ENCODE measurements at places on chromosomes 2 and 18.

DNA sequence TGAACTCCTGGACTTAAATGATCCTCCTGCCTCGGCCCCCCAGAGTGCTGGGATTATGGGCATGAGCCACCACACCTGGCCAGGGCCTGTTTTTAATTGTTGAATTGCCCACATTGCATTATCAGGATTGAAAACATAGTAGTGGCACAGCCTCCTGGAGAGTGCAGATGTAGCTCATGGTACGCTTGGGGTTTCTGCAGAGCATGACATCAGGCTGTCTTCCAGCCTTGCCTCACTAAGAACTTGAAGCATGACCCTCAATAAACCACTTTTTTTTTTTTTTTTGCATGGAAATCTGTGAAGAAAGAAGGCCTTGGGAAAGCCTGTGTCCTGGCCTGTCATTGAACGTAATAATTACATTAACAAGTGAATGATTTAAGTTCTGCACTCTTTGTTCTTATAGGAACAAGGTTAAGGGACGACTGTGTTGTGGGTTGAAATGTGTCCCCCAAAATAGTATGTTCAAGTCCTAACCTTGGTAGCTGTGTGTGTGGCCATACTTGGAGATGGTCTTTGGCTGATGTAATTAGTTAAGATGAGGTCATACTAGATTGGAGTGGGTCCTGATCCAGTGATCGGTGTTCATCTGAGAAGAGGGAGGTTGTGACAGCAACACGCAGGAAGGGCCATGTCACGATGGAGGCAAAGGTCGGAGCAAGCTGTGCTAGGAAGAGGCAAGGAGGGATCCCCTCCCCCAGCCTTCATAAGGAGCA is 90.2 kb downstream of the AGAP1 start:
- no peak for DNase-seq

DNA sequence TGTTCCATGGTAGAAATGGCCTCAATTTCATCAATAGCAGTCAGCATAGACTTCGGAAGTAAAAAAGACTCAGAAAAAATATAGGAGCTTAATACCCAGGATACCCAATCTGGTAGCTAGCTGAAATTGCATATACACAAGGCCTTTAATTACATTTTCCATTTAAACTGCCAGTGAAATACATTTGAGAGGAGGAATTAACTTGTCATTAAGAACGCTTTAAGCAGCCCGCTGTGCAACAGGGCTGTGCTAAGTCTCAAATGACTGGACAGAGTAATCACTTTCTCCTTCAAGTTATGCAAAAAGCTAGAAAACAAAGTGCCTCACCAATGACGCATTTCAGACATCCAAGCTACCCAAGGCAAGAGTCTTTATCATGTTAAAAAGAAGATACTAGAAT is 558.8 kb downstream of the MBD2 start:
- no peak for DNase-seq

GRCh38 chr2:128441341-128442052 is 122.8 kb upstream of the HS6ST1 start:
- DNase-seq: no peak

DNA sequence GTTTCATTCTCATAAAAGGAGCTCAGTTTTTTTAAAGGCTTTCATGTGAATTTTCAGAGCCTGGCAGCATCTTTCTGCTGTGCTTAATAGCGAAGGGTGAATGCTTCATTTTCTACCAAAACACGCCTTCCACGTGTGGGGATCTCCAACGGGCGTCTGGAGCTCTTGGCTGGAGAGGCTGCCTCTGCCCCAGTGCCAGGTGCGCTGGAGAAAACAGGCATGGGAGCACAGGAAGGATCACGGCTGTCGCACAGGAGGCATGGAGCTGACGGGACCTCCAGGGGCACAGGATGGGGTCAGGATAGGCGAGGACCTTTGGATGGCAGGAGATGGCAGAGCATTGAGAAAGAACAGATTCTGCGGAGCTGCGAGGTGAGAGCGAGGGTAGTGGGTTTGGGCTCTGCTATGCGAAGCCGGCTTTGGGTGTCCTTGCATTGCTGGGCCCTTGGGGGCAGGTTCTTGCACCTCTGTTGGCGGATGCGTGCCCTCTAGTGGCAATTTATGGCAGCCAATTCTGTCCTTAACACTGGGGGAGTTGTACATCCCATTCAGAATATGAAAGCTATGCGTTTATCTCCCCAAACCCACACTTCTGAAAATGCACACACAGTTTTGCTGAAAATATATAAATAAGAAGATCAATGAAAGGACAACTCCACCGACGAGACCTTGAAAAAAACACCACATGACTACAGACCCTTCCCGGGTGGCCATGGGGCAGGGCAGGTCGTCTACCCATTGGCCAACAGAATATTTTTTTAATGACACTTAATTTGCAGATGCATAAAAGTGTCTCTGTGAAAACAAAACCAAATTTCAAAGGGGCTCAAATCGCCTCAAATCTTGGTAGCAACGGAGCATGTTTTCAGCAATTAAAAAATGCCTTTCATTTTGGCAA is 90.4 kb upstream of the SLC35G4 start:
- DNase-seq: peak; percentile 47

GRCh38 chr2:131520526-131520925 is 7.2 kb upstream of the CCDC74A start:
- DNase-seq: peak; percentile 15

GRCh38 chr2:102704531-102704930 is 57.3 kb upstream of the TMEM182 start:
- DNase-seq: no peak

DNA sequence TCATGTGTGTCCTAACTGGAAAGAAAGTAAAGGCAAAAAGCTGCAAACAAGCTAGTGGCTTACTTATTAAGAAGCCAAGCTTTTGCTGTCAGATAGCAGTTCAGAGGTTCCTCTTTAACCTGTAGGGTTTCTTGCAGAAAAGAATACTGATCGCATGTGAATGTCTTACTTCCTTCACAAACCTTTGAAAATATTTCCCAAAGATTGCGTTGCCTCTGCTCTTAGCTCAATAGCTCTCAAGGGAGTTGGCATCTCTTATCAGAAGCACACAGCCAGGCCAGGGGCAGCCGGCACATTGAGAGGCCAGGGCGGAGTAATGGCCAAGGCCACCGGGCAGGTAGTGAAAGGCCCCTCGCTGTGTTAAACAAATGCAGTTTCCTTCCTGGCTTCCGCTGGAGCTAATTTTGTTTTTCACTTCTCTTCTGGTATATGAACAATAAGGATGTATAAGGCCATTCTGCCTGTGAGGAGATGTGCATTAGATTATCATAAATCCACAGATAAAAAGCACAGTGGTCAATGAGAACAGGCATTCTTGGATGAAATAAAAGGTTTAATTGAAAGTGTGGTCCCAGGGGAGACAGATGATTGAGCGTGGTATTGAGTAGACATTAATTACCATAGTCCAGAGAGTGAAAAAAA is 542.4 kb upstream of the NRP2 start:
- no peak for DNase-seq

DNA sequence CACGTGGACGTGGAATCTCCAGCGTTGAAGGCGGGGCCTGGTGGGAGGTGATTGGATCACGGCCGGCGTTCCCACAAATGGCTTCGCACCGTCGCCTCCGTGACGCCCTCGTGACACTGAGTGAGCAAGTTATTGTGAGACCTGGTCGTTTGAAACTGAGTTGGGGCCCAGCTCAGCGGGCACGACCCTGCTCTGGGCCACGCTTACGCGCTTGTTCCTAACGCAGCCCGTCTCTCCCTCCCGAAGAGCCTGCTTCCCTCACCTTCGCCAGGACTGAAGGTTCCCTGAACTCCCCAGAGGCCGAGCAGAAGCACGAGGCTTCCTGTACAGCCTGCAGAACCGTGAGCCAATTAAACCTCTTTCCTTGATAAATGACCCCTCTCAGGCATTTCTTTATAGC is 121.8 kb downstream of the RTP5 start:
- DNase-seq: no peak

DNA sequence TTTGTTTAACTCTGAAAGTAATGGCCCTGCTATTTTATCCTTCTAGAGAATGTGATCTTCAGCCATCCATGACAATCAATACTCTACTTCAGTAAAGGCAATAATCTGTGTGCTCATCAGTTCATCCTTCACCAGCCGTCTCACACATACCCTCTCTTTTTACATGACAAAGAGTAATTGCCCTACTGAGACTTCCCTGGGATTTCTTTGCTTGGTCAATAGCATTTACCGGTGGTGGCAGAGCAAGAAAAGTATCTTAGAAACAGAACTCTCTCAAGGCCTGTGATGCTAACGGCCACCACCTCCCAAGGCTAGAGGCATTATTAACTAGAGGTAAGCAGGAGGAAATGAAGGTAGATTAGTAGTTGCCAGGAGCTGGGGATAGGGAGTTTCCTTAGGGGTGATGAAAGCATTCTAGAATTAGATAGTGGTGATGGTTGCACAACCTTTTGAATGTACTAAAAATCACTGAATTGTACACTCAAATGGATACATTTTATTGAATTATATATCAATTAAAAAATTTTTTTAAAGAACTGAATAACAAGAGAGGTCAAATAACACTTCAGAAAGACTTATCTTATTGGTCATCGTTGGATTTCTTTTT is 57.9 kb upstream of the EPC2 start:
- DNase-seq: no peak

DNA sequence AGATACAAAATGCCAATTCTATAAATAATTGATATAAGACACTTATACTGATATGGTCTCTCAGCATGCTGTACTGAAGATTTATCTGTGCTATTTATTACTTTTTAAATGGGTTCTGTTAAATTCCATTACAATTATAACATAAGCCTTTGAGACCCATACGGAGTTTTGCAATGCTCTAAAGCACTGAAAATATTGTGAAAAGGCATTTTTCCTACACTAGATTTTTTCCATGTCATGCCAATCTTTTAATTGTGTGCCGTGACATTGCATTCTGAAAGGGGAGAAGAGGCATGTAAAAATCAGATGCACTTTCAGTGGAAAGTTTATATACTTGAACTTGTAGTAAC is 46.5 kb downstream of the EFEMP1 start:
- DNase-seq: no peak

DNA sequence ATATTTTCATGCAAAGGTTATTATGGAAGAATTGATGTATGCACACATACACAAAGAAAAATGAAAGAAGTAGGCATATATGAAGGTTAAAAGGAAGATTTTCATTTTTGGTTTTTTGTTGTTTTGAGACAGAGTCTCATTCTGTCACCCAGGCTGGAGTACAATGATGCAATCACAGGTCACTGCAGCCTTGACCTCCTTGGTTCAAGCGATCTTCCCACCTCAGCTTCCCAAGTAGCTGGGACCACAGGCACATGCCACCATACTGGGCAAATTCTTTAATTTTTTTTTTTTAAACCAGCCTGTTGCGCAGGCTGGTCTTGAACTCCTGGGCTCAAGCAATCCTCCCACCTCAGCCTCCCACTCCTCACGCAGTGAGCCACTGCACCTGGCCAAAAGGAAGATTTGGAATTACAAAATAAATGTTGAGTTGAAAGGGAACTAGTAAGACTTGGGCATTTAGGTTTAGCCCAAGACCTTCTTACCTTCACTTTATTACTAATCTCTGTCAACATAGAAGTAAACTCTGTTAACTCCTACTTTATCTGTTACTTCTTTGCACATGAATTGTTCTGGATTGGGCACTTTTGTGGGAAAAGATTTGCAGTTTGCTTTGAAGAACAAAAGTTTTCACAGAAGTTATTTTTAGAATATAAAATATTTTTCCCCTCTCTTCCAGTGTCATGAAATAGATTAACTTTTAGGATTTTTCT is 31.7 kb upstream of the NBEAL1 start:
- no peak for DNase-seq

DNA sequence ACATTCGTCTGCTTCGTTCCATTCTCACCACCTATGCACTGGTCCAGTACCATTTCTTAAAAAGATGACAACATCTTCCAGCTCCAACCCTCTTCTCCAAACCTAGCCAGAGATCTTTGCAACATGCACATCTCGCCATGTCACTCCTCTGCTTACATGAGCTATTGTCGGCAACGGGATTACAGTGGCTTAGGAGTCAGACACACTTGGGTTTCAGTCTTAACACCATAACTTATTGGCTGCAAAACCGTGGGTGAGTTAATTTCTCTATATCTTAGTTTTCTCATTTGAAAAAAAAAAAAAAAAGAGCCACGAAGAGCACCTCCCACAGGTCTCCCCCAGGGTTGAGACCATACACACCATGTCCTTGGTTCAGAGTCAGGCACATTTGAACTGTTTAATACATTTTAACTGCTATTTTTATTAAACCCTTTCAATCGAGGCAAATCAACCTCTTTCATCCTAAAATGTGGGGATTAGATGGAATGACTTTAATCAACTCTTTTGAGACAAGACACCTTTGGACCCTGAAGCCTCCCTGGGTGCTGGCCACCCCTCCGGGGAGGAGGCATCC is 889 bp downstream of the ANKRD29 start:
- no peak for DNase-seq

- peak; percentile 54 for DNase-seq
These were observed 2.7 kb downstream of the CDH7 start for GRCh38 chr18:65753520-65753919.

DNA sequence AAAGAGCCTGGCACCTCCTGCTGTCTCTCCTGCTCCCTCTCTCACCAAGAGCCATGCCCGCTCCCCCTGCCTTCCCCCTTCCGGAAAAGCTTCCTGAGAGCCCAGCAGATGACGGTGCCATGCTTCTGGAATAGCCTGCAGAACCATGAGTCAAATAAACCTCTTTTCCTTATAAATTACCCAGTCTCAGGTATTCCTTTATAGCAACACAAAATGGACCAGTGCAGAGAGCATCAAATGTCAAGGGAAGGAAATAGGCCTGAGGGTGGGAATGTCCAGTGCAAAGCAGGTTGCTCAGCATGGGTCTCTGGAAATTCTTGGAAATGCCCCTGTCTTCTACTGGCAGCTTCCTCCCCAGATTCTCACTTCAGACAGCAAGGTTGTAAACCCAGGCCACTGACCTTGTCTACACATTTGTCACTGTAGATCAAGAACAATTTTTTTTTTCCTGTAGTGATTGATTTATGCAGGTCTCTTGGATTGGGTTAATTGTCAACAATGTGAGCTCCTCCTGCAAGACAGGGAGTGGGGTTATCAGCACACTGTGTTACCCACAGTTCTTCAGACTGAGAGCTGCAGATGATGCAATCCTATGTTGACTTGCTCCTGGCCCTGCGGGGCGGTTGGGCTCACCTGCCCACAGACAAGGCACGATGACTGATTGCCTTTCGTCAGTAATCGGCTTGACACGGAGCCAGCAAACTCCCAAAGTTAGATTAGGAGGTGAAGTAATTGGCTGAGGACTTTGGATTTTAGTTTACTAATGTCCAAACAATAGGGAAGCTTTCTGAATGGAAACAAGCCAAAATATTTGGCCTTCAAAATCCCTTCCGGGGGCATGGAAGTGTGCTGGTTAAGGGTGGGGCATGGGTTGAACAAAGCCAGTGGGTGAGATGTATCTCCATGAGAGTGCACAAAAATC is 5.4 kb upstream of the BOD1L2 start:
- DNase-seq: no peak

- DNase-seq: peak; percentile 30
These were observed 19.1 kb downstream of the IL1R2 start for GRCh38 chr2:102010902-102011301.

GRCh38 chr2:104874230-104874629 is 20.3 kb downstream of the POU3F3 start:
- peak; percentile 5 for DNase-seq

Data from globus pallidus (tissue), 1 donor.